ENCODE measurements at places on chromosomes 2 and 18.

GRCh38 chr18:44786688-44787087, 106.0 kb downstream of the SETBP1 start:
- DNase-seq, result no peak

- no peak for DNase-seq
Measured at GRCh38 chr2:118050386-118050785, 36.5 kb upstream of the CCDC93 start.

DNA sequence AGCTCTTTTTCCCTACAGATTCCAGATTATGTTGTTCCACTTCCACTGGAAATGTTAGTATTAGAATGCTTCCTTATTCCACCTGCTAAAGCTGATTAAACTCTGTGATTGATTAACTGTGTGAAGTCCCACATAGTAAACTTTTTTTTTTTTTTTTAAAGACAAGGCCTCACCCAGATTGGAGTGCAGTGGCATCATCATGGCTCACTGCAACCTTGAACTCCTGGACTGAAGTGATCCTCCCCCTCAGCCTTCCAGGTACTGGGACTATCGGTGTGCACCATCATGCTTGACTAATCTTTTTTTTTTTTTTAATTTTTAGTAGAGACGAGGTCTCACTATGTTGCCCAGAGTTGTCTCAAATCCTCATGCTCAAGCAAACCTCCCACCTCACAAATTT, 108.5 kb upstream of the RBMS1 start:
- no peak for DNase-seq

DNA sequence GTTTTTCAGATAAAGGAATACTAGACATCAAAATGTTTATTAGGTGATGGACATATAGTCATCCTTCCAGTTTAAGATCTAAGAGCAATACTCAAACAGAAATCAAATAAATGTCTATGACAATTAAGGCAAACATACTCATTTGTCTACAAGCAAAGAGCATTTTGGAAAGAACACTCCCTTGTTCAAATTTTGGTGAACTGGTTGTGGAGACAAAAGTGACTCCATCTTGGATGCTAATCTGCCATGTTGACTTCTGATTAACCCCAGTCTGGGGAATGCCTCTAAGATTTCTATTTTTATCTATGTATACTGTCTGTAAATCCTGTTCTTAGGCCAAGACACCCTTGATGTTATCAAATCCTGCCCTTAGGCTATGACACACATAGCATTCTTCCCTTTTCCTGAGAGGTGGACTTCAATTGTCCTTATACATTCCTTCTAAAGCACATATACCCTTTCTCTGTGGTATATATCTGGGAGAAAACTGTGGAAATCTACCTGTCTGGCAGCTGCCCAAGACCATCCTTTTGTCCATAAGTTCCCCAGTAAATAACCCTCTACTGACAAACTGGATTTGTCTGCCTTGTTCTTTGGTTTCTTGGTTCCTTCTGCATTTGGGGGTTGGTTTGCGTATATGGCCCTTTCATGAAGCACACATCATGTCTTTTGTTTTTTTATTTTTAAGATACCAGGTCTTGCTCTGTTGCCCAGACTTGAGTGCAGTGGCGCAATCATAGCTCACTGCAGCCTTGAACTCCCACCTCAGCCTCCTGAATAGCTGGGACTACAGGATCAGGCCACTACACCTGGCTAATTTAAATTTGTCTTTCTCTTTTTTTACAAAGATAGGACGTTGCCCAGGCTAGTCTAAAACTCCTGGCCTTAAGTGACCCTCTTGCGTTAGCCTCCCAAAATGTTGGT, 12.5 kb upstream of the PLEKHM3 start:
- DNase-seq, result no peak

- DNase-seq, result no peak
Measured at GRCh38 chr2:231457101-231457500, 7.2 kb downstream of the NCL start.

DNA sequence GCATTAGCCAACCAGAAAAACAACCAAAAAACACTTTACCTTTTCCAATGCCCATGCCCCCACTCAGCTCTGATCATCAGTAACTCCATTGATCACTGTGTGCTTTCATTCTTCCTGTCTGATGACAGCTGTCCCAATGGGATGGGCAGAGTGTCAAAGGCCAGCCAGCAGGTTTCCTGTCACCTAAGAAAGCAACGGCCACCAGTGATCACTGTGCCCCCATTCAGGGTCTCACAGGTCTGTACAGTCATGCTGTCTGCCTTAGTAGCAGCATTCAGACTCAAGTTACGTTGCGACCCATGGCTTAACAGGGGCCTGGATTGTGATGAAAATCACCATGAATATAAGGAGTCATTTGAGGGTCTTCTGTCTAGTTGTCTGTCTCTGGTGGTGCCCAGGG, 184.5 kb downstream of the MGAT5 start:
- DNase-seq, result no peak

GRCh38 chr2:199543606-199544172, 86.0 kb upstream of the SATB2 start:
- no peak for DNase-seq

DNA sequence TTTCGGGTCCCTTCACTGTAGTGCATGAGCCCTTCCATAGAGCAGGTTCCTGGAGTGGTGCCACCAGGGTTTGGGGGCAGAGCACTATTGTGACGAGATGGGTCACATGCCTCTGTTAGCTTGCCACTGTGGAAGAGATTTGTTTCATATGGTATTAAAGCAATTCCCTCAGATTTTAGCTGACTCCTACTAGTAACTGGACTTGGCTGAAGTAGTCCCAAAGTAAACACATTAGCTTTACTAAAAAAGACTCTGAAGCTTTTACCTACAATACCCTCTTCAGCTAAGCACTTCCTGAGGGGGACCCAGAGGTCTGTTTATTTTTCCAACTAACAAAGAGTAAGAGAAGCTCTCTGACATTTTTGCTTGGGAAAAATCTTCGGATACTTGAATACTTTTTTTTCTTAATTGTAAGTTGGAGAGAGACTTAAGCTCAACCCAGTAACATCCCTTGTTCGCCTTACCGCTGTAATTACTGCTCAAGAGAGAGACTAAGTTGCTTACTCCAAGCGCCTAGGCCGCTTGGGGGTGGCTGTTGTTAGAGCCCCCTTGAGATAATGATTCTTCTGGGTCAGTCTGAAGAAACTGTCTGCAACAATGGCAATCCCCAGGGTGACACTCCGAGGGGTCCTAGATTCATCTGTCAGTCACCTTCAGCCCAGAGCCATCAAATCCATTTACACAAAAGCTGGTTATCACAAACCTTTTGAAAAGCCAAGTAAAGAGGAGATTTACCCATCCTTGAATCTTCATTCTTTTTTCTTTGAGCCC, 177.4 kb downstream of the FIGN start:
- no peak for DNase-seq

GRCh38 chr2:241612156-241613016, 24.6 kb downstream of the THAP4 start:
- DNase-seq, result no peak

- DNase-seq, result no peak
Measured at GRCh38 chr2:121427187-121427689, 103.4 kb upstream of the RNU4ATAC start.

GRCh38 chr18:54867131-54867530, 38.9 kb downstream of the RAB27B start:
- DNase-seq, result no peak

- DNase-seq, result peak; percentile 1
Measured at GRCh38 chr2:74102516-74102915, 45.2 kb downstream of the BOLA3 start.

- peak; percentile 78 for DNase-seq
Measured at GRCh38 chr2:159797543-159798375, at the start of gene CD302. CD302 (minus strand) TSS chr2:159798208; CDS start chr2:159798198, 10 bp downstream.

DNA sequence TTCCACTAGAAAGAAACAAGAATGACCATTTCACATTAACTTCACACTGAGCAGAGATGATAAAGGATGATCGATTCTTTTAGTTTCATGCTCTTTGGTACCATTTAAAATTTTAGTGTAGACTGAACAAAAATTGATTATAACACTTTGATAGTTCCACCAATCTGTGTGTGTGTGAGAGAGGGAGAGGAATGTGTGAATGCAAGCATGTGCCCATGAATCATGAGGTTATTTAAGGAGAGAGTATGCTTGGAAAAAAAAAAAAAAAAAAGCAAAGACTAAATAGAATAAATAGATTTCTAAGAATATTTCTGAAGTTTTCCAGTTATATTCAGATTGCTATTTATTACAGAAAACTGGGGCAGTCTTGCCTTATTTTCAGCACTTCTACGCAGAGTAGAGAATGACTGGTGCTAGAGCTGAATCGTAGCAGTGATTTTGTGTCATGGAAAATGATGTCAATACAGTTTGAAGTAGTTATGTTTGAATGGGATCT, 900.8 kb downstream of the SLC4A3 start:
- no peak for DNase-seq

DNA sequence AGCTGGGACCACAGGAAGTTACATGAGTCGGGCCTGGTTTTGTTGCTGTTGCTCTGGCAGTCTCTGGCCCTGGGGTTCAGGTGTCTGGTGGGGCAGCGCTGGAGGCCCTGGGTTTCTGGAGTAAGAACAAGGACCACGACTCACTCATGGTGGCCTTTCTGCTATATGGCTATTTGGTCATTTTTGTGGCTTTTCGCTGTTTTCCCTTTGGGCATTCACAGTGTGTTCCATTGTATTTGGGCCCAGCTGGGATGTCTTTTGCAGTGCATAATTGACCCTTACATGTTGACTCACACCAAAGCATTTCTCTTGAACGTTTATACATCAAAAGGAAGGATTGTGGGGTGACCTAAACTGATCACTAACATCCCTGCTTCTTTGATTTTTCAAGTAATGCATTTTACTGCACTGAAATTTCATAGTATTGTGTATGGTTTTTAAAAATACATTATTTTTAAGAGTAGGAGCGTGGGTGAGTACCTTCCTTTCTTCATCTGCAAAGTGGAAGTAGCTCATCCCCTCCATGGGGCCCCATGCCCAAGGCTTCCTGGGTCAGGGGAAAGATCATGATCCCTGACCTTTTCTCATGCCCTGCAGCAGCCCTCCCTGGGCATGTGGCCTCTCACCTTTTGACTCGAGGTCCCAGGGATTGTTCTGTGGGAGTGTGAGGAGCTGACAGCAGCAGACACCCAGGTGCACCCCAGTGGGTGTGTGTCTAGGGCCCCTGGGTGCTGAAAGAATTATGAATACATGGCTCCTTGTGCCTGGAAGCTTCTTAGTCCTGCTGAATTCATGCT, 225.5 kb downstream of the AGAP1 start:
- DNase-seq, result no peak

DNA sequence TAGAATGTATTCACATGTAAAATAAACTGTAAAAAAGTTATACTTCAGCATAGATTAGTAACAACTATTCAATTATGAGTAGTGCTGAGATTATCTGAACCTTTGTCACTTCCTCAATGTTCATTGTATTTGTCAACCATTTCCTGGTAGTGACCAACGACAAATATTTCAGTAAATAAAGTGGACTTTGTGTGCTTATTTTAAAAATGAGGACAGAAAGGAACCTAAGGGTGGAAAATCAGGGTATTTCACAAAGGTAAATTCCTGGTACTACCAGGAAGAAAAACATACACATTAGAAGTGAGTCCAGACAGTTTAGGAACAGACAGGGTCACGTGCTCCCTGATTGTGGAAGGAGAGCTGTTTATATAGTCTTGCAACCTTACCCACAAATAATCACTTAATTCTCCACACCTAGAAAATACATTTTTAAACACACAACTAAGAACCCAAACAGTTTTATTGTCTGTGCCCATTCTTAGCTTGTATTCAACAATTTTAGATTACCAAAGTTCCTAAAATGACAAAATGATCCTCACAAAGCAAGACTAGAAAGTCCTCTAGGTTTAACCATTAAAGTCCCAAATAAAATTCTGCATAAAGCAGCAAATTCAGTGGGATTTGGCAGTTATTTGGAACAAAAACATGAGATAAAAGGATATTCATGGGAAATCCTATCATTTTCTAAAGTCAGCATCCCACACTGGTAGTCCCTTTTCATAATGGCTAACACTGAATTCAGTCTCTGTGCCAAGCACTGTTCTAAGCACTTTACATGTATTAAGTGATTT, 28.2 kb downstream of the PELI1 start:
- DNase-seq, result no peak

DNA sequence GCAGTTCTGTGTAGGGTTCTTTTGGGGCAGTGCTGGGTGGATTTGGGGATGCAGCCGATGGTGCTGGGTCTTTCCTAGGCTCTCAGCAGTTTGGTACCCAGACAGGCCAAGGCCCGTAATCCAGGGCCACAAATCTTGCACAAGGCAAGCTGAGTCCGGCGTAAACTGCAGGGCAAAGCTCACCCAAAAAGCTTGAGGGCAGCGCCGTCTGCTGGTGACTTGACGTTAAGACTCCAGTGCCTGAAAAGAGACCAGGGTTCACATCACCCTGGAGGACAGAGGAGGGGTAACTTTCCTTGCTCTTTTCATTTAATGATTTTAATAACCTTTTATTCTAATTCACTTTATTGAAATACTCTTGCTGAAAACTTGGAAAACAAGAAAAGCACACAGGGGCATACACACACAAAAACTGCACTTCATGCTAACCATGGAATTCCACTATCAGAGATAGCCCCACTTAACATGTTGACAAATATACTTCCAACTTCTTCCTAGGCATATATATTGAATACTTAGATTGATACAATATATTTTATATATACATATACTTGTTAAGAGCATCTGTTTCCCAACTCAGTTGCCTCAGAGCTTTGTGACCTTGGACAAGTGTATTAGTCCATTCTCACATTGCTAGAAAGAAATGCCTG, 38.9 kb downstream of the CNGA3 start:
- peak; percentile 82 for DNase-seq

DNA sequence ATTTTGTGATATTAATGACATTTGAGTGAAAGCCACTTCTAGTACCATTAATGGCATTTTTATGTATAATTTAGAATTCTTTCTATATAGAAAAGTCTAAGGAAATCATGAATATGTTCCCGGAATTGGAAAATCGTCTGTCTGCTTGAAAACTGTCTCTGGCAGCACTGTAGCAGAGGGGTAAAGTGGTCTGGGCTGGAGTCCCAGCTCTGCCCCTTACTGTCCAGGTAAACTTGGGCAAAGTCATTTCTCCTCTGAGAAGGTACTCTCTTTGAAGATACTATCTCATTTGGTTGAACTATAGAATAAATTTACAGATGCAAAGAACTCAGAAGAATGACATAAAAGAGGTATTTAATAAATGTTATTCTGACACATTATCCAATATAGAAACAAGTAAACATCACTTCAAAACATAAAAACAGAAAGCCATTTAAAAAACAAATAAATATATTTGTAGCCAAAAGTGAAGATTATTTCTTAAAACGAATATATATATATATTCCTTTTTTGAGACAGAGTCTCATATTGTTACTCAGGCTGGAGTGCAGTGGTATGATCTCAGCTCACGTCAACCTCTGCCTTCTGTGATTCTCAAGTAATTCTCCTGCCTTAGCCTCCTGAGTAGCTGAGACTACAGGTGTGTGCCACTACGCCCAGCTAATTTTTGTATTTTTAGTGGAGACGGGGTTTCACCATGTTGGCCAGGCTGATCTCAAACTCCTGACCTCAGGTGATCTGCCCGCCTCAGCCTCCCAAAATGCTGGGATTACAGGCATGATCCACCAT, 149.8 kb upstream of the ITGA4 start:
- DNase-seq, result no peak

DNA sequence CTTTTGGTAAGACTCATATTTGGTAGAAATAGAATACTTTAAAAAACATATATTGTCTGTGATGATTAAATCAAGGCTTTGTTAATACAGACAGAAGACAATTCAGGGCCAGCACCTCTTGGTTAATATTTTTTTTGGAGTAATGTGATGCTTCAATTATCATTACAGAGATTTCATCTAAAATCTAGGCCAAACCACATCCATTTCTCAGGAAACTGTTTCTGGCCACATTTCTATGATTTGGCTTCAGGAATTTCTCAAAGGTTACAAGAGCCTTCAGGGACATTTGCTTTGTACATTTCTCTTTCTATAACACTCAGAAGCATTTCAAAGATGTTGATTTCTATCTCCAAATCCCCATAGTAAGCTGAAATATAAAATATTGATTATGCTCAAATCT, 614.9 kb downstream of the LRP1B start:
- DNase-seq, result no peak
